Stimulated activated CD8-positive, alpha-beta memory T cell treated with anti-CD3 and anti-CD28 coated beads, Interleukin-2, amount 100 ng/mL, for 1 hour (primary cell): ENCODE measurements at places on chromosomes 11 and 22.

- no peak for DNase-seq
Measured at GRCh38 chr11:119023741-119024140, 5.2 kb downstream of the TRAPPC4 start.

GRCh38 chr22:30277547-30278344, 11.1 kb upstream of the OSM start:
- DNase-seq: no peak

DNA sequence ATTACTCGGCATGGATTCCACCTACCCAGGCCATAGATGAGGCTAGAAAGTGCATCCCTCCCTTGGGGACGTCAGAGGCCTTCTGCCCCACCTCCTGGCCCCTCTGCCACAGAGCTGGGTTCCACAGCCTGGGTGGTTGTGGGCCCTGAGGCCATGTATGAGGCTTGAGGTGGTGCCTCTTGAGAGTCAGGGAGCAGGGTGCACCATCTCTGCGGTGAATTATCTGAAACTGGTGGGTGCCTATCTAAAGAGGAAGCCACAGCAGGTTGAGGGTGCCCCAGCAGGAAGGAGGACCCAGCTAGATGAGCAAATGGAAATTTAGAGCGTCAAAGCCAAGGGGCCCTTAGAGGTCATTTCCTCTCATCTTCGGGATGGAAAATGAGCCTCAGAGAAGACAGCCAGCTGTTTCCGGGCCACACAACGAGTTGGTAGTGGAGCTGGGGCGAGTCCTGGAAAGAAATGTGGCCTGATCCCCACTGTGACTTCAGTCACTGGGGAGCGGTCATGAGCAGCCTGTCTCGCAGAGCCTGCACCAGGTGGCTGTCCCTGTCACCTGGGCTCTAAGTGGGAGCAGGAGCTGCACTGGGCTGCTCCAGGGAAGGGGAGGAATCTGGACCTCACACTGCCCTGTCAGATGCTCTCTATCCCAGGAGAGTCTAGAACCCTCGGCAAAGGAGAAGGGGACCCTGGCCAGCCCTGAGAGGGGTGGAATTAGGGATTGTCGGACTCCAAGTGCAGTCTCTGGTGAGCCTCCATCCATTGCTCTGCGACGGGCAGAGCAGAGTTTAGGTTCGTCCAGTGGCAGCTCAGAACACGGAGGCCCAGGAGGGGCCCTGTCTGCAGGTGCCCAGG, 7.3 kb downstream of the ADORA2A start:
- DNase-seq: peak; percentile 62

DNA sequence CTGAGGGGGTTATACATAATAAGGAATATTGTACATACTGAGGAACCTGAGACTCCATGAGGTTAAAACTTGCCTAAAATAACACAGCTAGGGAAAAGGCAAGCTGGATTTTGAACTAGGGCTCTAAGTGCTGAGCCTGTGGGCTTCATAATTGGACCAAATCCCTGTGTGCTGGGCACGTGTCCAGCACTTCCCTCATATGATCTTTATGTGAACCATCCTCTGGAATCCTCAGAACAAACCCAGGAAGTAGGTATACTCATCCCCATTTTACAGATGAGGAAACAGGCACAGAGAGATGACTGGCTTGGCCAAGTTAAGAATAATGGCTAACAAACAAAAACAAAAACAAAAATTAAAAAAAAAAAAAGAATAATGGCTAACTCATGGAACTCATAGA, 14.9 kb downstream of the RTN4RL2 start:
- DNase-seq: no peak

DNA sequence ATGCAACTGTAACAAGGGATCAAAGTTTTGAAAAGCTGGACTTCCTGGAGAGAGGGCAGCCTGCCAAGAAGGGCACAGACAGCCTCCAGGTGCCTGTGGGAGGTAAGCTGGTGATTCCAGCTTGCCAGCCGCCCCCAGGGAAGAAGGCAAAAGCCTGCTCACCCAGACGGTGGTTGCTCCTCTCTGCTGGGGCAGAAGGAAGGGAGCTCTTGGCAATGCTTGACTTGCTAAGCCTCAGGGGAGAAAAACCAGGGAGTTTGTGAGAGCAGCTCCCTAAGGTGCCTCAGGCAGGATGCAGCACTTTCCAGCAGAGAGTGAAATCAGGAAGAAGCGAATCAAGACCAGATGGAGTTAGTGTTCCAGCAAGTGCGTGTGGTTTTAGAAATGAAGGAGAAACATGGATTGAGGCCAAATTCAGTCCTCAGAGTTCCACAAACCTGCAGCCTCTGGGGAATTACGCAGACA, 553.6 kb downstream of the BUD13 start:
- DNase-seq: no peak

GRCh38 chr11:57645689-57646085, 4.0 kb downstream of the YPEL4 start:
- DNase-seq: no peak

GRCh38 chr11:134753771-134754520, 341.9 kb upstream of the B3GAT1 start:
- no peak for DNase-seq

DNA sequence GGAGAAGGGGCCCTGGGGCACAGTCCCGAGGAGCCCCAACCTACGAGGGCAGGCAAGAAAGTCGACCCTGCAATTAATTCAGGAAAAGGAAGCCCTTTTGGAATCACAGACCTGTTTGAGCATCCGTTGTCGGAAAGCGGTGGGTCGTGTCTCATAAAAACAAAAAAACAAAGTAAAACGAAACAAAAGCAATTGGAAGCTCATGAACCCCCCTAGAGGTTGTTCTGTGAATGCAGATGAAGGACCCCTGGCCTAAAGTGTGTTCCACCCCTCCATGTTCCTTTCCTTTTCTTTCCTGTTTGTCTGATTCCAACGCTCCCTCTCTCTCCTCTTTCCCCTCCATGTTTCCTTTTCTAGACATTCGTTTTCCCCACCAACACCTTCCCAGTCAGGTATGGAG, 203.7 kb downstream of the GRIK4 start:
- DNase-seq: no peak

DNA sequence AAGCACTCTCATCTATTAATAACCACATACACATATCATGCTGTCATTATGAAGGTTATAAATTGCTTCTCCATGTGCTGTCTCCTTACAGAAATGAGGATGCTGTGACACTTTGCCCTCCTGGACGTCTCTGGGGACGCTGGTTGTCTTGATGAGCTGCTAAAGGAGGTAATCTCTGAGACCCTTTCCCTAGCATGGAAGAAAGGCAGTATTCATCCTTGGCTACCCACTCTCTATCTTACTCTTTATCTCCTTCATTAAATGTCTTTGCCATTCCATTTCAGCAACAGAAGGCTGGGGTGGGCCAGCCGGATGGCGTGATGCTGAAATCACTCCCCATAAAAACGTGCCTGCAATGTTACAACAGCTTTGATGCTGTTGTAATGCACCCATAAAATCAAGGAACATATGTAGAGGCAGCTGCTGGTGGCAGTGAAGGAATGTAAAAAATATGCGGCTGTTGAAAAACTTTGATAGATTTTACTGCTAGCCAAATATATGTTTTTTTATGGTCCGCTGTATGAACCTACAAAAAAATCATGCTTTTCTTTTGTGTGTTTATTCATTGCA, 715.1 kb upstream of the API5 start:
- no peak for DNase-seq

- no peak for DNase-seq
Measured at GRCh38 chr11:76673176-76674142, 2.9 kb upstream of the LRRC32 start.

DNA sequence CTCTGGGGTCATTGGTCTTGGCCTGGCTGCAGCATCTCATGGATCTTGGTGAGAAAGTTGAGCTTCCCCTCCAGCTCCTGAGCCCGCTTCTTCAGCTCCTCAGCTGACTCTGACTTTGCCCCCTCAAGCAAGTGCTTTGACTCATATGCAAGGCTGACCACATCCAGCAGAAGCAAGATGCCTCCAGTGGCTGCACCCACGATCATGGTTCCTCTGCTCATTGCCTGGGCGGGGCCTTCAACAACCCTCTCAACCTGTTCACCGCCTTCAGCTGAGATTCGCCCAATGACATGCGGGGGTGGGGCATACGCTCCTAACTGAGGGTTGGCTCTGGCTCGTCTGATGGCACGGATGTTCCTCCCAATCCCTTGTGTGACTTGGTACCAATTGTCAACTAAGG, 11.9 kb downstream of the APOL2 start:
- no peak for DNase-seq

- DNase-seq: no peak
Measured at GRCh38 chr11:66789097-66789890, 53.9 kb upstream of the RCE1 start.

DNA sequence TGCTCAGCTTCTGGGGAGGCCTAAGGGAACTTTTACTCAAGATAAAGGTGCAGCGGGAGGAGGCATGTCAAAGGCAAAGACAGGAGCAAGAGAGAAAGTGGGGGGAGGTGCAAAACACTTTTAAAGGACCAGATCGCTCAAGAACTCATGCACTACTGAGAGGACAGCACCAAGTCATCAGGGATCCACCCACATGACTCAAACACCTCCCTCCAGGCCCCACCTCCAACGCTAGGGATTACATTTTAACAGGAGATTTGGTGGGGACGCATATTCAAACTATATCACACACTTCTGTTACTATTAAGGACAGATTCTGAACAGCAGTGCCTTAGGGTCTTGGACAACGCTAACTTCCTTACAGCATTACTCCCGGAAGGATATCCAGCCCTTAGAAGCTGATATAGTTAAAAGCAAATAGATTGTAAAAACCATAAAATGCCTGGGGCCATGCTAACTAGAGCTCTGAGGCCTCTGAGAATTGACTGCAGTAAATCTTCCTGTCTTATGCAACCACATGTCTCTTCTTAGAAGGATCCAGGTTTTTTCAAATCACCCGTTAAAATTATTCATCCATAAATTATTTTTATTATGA, 16.7 kb upstream of the ZC3H12C start:
- DNase-seq: no peak

GRCh38 chr11:66066751-66067150, 3.3 kb upstream of the PACS1 start:
- no peak for DNase-seq

DNA sequence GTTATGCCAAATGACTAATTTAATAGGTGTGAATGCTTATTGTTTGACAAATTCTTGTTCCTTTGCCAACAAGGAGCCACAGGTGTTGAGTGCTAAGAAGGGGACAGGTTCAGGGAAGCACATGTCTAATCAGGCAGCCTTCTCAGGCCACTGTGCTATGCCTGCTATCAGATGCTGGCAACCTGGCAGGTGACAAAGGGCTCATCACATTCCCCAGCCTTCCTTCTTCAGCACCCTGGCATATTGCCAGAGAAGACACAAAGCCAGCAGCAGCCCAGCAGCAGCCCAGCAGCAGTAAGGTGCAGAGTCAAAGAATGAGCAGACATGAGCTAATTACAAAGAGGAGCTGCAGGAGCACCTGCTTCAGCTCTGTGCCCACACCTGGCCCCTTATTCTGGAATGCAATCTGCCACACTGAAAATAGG, 68.2 kb downstream of the GUCY1A2 start:
- DNase-seq: no peak

GRCh38 chr11:118233850-118234249, 9.0 kb upstream of the JAML start:
- DNase-seq: no peak

- no peak for DNase-seq
Measured at GRCh38 chr11:119108146-119108856, 1.2 kb downstream of the C2CD2L start.

DNA sequence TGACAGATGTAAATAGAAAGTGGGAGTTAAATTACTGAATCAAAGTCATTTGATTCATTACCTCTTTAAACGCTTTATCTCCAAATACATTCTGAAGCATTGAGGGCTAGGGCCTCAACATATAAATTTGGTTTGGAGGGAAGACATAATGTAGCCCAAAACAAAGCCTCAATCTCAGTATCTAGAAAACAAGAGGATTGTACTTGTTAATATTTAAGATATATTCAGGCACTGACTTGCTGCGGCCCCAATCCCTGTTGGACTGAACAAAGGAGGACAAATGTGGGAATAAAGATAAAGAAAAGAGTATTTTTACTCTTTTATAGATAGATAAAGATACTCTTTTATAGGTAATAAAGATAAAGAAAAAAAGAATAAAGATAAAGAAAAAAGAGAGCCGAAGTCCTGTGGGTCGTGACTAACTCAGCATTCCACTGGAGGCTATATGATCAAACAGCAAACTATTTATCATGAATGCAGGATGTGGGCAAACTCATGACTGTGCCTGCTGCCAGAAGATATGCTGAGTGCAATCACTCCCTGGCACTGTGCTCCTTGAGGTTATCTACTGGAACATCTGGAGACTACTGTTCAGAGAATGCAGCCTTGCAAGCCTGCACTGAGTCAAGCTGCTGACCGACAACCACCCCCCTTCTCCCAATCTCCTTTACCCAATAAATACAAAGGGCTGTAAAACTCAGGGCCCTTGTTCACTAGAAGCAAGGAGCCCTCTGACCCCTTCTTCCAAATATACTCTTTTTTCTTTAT, 6.9 kb downstream of the OR10V1 start:
- DNase-seq: no peak

DNA sequence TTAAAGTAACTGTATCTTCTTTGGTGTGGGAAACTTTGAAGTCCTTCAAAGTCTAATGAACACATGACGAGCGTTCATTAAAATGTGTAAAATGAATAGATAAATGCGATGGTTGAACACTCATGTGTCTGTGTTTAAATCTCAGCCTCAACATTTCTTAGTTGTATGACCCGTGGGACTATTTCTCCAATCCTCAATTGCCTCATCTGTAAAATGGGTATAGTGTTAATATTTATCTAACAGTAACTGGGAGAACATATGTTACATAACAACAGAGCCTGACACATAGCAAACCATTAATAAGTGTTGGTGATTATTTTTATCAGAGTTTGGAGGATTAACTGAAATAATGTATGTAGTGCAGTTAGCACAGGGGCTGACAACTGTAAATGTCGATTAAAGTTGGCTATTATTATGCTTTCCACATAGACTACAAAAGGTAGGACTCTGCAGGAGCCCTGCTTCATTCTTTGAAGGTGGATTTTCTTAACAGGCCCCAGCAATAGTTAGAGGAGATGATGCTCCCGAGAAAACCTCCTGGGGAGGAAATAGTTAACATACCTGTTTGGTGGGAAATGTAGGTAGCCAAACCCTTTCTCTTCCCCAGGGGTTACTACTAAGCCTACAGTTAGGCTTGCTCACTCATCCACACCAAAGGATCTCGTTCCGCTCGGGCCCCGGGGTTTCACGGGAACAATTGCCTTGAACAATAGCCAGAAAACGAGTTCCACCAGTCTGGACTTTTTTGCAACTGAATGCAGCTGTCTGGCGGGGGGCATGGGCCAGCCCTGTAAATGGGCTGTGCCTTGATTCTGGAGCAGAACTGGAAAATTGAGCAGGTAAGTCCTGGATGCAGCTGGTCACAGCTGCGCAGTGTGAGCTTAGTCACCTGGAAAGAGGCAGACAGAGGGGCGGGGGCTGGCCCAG, 133.4 kb downstream of the DBX1 start:
- DNase-seq: no peak

GRCh38 chr11:129538323-129538722, 162.7 kb downstream of the BARX2 start:
- no peak for DNase-seq

- DNase-seq: no peak
Measured at GRCh38 chr11:94139416-94139815, 10.8 kb downstream of the PANX1 start.

GRCh38 chr11:62705880-62706849, 1.1 kb downstream of the BSCL2 start:
- DNase-seq: peak; percentile 92
